ENCODE measurements at places on chromosomes 12 and 14. TPM values are rescaled to one million over a fixed set of nuclear protein-coding genes. Genes with fewer than 3 reads are reported as not detected.

DNA sequence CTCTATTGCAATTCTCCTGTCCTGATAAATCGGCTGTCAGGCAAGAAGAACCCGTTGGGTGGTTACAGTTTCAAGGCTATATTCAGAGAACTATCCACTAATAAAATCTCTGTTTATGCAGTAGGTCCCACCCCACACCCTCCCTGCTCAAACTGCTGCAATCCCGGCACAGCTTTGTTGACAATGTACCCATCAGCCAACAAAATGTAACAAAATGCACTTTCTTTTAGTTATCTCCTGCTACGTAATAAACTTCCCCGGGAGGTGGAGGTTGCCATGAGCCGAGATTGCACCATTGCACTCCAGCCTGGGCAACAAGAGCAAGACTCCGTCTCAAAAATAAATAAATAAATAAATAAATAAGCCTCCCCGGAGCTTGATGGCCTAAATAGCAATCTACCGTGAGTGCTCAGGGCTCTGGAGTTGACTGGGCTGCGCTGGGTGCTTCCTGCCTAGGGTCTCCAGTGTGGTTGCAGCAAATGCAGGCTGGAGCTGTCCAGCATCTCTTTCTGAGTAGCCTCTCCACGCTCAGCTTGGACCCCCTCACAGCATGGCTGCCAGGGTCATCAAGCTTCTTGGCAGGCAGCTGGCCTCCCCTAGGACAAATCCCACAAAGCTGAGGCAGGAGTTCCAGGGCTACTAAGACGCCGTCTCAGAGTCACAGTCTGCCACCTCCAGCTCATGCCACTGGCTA, 43.2 kb upstream of the FBRSL1 start:
- H3K27ac ChIP-seq: peak overlapping the region; percentile 92
- peaks cover 72% of the 10 kb centered on the region for H3K4me1 ChIP-seq
- H3K27me3 ChIP-seq: no peaks in the 10 kb centered on the region
- H3K4me3 ChIP-seq: no peak overlapping the region
- no peaks in the 10 kb centered on the region for H3K36me3 ChIP-seq

Gene LTBP2
- total RNA-seq: 0.45 TPM

DNA sequence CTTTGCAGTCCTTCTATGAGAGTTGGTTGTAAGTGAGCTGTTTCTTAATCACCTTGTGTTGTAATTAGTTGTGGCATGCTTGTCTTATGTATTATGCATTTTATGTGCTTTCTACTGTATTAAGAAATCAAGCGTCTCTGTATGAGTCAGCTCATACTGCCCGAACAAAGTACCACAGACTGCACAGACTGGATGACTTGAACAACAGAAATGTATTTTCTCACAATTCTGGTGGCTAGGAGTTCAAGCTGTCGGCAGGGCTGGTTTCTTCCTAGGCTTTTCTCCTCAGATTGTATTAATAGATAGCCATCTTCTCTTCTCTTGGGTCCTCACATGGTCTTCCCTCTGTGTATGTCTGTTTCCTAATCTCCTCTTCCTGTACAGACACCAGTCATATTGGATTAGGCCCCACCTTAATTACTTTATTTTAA, 77.7 kb downstream of the FLRT2 start:
- no peaks in the 10 kb centered on the region for H3K4me1 ChIP-seq
- H3K27ac ChIP-seq: no peak overlapping the region
- H3K36me3 ChIP-seq: no peaks in the 10 kb centered on the region
- no peaks in the 10 kb centered on the region for H3K27me3 ChIP-seq
- no peak overlapping the region for H3K4me3 ChIP-seq

GRCh38 chr14:27553790-27554189, 956.0 kb upstream of the NOVA1 start:
- DNase-seq: no peak
- no peaks in the 10 kb centered on the region for H3K4me1 ChIP-seq
- H3K36me3 ChIP-seq: no peaks in the 10 kb centered on the region
- no peak overlapping the region for H3K4me3 ChIP-seq
- no peaks in the 10 kb centered on the region for H3K27me3 ChIP-seq
- no peak overlapping the region for H3K27ac ChIP-seq

DNA sequence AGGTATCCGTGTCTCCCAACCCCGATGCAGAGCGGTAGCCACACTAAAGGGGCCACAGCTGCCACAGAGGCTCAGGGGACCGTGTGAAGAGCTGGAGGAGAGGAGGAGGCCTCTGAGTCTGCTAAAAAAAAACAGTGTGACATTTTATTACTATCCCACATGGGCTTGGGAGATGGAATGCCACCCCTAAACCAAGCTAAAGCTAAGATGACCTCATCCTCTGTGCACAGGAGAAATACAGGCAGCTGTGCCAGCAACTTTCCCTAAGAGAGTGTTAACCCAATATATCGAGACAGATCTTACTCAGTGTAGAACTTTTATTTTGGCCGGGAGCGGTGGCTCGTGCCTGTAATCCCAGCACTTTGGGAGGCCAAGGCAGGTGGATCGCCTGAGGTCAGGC, 18.0 kb downstream of the BCL2L14 start:
- no peak overlapping the region for H3K27ac ChIP-seq
- no peak overlapping the region for H3K4me3 ChIP-seq
- DNase-seq: no peak
- H3K36me3 ChIP-seq: no peaks in the 10 kb centered on the region
- no peaks in the 10 kb centered on the region for H3K27me3 ChIP-seq
- no peaks in the 10 kb centered on the region for H3K4me1 ChIP-seq

- no peak for DNase-seq
- H3K27ac ChIP-seq: no peak overlapping the region
- H3K4me1 ChIP-seq: no peaks in the 10 kb centered on the region
- no peaks in the 10 kb centered on the region for H3K36me3 ChIP-seq
Measured at GRCh38 chr12:91722072-91722471, 423.6 kb downstream of the BTG1 start.
